ENCODE measurements at places on chromosomes 11 and 22.

GRCh38 chr11:131467645-131468394 lies 97.4 kb downstream of the NTM start:
- DNase-seq: no peak

- DNase-seq: no peak
Observed at GRCh38 chr22:44191036-44191454, 10.3 kb downstream of the PARVG start.

- DNase-seq: no peak
Observed at GRCh38 chr11:79413268-79413667, 27.6 kb downstream of the TENM4 start.

DNA sequence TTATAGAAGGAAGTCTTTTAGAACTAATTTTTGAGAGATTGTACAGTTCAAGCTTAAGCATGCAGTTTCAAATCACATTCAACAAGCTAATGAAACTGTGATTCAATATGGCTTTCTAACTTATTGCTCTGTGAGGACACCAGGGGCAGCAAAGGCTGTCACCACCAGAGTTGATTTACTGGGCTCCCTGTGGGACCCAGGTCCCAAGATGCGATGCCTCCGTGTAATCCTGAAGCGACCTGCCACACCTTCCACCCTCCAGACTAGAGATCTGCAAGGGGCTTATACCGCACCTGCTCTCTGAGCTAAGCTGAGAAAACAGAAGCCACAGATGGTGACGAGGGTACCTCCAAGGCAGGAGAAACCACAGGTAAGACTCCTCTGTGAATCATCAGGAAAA lies 918 bp upstream of the OR51Q1 start:
- DNase-seq: no peak
